Foreskin melanocyte (primary cell): ENCODE measurements at places on chromosomes 4 and X.

GRCh38 chr4:7358100-7358735 lies 76.5 kb downstream of the PSAPL1 start:
- no peak for DNase-seq

- DNase-seq = no peak
These were observed 17.7 kb downstream of the TMSB4X start for GRCh38 chrX:12992544-12993118.

GRCh38 chr4:40195182-40196177 lies 1.4 kb upstream of the RHOH start:
- no peak for DNase-seq

DNA sequence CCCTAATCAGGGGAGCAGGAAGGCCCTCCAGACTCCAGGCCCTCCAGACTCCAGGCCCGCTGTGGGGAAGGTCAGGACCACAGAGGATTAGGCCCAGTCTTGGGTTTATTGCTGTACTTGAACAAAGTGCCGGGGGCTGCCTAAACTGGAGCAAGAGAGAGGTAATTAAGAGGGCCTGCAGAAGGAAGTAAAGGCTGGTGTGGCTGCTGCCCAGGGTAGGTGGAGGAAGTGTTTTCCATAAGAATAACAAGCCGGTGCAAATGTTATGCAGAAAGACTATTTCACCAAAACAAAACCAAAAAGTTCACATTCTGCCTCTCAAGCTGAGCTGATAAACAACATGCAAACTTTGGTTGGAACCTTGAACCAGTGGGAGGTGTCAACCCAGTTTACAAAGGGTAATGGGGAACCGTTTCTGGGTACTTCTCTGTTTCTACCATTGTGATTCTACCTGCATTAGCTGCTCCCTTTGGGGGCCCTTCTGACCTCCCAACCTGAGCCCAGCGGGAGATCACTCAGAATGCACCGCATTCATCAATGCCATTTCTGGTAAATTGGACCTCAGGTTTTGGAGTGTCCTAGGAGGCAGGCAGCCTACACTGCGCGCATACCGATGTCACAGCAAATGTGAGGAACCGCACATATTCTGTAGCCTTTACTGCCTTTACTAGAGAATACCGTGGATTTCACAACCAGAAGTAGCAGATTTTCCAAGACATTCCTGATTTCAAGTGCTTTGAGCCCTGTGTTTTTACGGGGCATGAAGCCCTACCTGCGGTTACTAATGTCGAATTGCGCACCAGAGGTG lies 59.7 kb upstream of the BCOR start:
- no peak for DNase-seq

DNA sequence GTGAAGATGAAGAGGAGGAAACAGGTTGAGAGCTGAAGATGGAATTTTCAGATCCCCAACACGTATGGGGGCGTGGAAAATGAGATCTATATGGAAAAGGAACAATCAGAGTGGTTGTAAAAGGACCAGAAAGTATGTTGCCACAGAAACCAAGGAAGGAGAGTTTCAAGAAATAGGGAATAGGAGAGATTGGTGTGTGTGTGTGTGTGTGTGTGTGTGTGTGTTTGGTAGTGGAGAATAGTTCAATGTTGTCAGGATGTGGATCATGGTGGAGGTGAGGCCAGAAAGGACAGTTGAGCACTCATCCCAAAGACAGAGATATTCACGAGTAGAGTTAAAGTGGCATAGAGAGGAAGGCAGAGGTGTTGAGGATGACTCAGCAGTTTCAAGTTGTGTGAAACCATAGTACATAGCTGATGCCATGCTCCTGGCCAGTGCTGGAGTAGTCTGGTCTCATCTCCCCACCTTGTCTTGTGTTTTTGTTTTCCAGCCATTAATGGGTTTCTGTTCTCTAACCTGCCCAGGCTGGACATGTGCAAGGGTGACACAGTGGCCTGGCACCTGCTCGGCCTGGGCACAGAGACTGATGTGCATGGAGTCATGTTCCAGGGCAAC lies 36.1 kb downstream of the HEPH start:
- DNase-seq = no peak

- DNase-seq = no peak
These were observed 12.3 kb downstream of the LRP2BP start for GRCh38 chr4:185383451-185383850.

GRCh38 chr4:85030156-85030555 lies 63.7 kb upstream of the WDFY3 start:
- DNase-seq = no peak

GRCh38 chrX:132716006-132716405 lies 227.2 kb upstream of the MBNL3 start:
- DNase-seq = no peak

- no peak for DNase-seq
These were observed 13.8 kb downstream of the GPM6B start for GRCh38 chrX:13803116-13803515.

DNA sequence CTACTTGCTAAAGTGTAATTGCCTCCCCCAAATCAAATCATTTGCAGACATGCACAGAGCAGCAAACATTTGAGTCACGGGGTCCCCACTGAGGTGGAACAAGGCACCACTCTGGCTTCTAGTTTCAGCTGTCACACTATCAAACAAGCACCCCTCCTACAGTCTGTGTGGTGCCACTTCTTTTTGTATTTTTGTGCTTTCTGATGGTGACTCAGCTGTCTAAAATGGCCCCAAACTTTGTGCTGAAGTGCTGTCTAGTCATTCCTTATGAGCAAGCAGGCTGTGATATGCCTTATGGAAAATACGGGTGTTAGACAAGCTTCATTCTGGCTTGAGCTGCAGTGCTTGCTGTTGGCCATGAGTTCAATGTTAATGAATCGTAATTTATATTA lies 15.4 kb downstream of the IGFBP7 start:
- DNase-seq = no peak

DNA sequence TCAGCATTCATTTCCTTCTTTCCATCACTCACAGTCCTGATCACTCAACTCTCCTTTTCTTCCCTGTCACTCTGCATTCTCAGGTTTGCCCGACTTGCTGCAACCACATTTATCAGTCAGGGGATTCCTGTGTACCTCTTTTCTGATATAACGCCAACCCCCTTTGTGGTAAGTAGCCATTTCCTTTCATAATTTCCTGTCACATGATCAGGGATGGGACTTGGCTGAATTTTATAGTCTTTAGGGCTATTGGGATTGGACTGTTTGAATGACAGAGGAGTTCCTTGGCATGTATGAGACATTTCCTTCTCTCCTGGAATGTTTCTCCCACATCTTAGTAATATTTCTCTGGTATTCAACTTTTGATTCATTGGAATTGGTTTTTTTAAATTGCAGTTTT lies 11.0 kb downstream of the PGM2 start:
- peak; percentile 45 for DNase-seq

- DNase-seq = no peak
These were observed 46.5 kb downstream of the RAI2 start for GRCh38 chrX:17814557-17814956.

GRCh38 chr4:78149751-78150542 lies 92.8 kb downstream of the FRAS1 start:
- DNase-seq = no peak

- no peak for DNase-seq
These were observed 62.0 kb downstream of the BCOR start for GRCh38 chrX:40035726-40036125.

GRCh38 chr4:37685161-37685822 lies 884 bp downstream of the RELL1 start:
- peak; percentile 22 for DNase-seq

GRCh38 chrX:118847676-118848075 lies 24.1 kb downstream of the ZCCHC12 start:
- peak; percentile 41 for DNase-seq

GRCh38 chr4:71941001-71941400 lies 90.8 kb upstream of the NPFFR2 start:
- peak; percentile 22 for DNase-seq

- peak; percentile 42 for DNase-seq
These were observed 886 bp downstream of the DCLK2 start for GRCh38 chr4:150079081-150079581.

GRCh38 chrX:79094075-79094832 lies 50.2 kb upstream of the GPR174 start:
- DNase-seq = no peak

DNA sequence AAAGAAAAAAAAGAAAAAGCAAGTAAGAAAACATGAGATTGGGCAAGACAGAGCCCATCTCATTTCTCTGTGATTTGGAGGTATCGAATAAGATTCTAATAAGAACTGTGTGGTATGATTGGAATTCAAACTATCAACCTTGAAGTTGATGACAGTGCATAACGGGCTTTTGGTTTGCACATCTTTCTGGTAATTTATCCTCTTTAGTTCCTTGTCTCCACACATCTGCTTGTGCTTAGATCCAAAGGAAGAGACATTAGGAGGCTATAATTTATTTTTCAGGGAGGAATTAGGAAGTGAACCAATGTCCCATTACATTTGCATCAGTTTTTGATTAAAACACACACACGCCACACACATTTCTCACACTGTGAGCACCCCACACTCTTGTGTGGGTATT lies 149.9 kb downstream of the ARSF start:
- no peak for DNase-seq

DNA sequence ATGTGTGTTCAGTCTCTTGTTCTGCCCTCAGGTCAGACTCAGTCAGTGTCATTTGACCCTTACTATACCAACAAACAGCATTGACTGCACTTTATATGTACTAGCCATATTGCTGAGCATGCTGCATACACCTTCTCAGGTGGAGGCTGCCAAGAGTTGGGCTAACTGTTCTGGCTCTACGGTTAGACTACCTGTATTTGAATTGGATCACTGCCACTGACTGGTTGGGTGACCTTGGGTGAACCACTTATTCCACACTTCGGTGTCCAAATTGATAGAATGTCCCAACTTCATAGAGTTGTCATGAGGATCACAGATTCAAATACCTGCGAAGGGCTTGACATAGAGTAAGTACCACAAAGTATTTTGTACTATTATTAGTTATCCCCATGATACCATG lies 91.2 kb upstream of the GPR50 start:
- DNase-seq = no peak

DNA sequence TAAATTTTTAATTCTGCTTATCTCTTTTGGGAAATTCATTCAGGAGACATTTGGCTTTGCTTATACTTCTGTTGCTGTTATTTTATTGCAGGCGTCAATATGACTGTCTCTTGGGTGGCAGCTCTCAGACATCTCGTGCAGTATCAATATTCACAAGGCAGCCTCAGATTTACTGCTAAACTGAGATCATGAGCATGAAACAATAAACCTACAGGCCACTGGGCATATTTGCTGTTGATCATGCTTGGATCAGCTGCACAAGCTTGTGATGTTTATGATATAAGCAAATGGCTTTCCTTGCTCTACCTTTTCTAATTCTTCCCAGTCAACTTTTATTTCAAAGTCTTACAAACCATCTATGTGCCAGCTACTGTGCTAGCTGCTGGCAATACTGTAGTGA lies 39.2 kb downstream of the TSPAN5 start:
- no peak for DNase-seq

DNA sequence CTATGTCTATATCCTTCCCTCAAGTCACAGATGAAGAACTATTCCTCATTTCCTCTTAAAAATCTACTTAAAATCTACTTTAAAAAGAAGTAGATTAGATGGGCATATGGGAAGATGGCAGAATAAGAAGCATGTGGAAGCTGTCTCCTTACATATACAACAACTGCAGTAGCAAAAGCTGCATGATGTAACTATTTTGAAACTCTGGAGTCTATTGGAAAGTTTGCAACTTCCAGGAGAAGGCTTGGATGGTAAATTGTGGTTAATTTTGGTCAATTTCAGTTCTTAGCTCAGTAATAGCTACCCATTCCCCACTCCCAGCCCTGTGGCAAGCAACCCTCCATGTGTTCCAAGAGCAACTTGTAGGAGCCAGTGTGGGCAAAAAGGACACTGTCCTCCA lies 36.9 kb downstream of the MORC4 start:
- no peak for DNase-seq

DNA sequence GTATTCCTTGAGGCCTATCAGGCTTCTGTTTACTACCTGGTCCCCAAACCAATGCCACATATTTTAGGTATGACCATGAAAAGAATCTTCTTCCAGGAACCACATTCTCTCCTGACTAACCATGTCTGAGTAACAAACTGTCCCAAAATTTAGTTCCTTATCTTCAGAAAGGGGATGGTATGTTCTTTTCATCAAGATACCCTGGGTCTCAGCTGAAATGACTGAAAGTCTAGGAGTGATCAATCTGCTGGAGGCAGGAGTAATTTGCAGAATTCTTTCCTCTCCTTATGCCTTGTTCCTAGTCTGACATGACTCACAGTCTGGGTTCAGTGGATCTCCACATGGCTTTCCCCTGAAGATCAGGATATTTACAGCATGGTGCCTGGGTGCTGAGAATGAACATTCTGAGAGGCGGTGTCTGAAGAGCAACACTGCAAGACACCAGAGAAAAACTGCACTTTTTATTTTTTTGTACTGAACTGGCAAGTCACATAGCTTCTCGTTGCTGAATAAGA lies 665.5 kb downstream of the TLL1 start:
- no peak for DNase-seq

DNA sequence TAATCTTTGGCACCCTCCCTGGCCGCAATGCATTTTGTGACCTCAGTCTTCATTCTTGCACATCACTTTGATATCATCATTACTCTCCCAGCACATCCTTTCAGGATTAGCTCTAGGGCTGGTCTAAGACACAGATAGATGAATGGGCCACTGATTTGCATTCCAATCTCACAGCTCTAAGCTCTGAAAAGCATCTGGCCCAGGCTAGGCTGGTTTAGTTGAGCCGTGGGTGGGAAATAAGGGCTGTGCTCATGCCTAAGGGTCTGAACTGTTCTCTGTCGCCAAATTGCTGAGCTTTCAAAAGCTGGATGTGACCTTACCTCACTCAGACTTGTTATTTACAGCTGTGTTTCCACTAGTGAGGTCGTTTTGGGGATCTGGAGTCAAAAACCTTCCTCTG lies 30.0 kb upstream of the SLC9A7 start:
- DNase-seq = peak; percentile 8

- DNase-seq = no peak
These were observed 195.1 kb upstream of the VCX start for GRCh38 chrX:7647831-7648230.

GRCh38 chr4:145782756-145783155 lies 102.8 kb downstream of the C4orf51 start:
- no peak for DNase-seq

GRCh38 chrX:72243472-72243871 lies 4.6 kb upstream of the ERCC6L start:
- DNase-seq = peak; percentile 9

GRCh38 chr4:7854697-7855370 lies 84.8 kb downstream of the AFAP1 start:
- no peak for DNase-seq
